Vagina (tissue), 2 donors: ENCODE measurements at places on chromosomes 5 and 9. TPM values are rescaled to one million over a fixed set of nuclear protein-coding genes. Genes with fewer than 3 reads are reported as not detected.

- no peak for DNase-seq
Measured at GRCh38 chr5:66207800-66208561, 63.9 kb downstream of the SREK1 start.

- DNase-seq = no peak
Measured at GRCh38 chr5:54470677-54471076, 15.2 kb downstream of the HSPB3 start.

DNA sequence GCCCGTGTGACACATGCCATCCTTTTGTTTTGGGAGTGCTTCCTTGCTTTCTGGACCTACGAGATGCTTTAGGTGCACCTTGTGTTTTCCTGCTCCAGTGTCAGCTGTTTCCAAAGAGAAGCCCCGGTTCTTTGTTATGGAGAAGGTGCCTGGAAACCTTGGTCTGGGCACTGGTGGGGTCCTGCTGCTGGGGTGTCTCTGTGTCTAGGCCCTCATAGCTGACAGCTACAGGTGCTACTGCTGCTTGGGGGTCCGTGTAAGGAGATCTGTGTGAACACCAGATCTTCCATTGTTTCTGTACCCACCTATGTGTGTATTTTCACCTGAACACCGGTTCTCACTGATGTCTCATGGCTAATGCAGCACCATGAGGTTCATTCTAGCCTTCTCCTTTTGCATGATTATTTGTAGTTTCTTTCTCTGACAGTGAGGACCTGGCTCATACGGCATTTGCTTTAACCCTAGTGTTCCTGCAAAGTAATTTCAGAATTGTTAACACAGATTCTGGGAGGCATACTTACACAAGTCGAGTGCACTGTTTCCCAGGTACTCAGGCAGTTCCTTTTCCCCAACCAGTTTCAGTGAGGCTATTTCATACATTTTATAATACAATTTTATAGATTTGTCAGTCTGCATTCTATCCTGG lies 13.2 kb upstream of the FAM120AOS start:
- no peak for DNase-seq

DNA sequence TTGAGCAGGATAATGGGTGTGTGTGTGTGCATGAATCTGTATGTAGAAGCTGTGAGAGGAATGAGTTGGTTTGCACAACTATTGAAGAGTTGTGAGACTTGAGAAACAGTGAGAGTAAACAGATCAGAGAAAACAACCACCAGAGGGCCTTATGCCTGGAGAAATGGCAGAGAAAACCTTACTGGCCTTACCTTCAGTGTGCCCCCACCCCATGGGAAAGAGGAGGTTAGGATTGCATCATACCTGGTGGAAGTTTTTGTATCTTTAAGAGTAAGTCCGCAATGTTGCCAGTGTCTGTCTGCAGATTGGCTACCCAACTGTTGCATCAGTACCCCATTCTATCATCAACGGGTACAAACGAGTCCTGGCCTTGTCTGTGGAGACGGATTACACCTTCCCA lies 1909.4 kb upstream of the WWC1 start:
- DNase-seq = no peak

GRCh38 chr9:99885747-99886146 lies 20.7 kb upstream of the STX17 start:
- DNase-seq = no peak

DNA sequence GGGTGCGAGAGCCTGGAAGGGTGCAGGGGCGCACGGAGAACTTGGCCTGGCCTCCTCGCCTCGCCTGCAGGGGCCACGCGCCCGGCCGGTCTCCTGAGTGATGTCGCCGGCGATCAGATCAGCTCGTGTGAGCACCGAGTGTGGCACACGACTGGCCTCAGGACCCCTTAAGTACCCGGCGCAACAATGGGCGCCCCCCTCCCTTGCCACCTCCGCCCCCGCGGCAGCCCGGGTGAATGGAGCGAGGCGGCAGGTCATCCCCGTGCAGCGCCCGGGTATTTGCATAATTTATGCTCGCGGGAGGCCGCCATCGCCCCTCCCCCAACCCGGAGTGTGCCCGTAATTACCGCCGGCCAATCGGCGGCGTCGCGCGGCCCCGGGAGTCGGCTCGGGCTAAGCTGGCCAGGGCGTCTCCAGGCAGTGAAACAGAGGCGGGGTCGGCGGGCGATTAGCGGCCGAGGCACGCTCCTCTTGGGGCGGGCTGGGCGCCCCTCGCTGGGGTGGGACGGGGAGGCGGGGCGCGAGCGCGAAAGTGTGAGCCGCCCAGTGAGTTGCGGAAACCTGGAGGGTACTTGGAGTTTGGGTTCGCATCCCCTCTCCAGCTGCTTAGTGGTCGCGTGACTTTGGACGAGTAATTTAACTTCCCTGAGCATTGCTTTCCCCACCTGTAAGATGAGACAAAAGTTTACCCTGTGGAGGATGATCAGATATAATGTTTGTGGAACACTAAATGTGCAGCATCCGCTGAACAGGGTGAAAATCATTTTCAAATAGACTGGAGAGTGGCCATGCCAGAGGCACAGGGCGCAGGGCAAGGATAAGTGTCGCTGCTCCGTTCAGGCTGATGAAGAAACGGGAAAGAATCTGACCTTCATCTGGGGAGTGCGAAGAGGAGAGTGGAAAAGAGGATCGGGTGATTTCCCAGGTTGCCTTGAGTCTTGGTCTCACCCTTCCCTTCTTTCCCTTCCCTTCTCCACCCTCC lies at the start of gene NEUROG1:
Gene NEUROG1 (minus strand): TSS at position 145 of the 982 bp plus-strand sequence. CDS start 274 bp downstream, outside the sequence.
- no peak for DNase-seq

DNA sequence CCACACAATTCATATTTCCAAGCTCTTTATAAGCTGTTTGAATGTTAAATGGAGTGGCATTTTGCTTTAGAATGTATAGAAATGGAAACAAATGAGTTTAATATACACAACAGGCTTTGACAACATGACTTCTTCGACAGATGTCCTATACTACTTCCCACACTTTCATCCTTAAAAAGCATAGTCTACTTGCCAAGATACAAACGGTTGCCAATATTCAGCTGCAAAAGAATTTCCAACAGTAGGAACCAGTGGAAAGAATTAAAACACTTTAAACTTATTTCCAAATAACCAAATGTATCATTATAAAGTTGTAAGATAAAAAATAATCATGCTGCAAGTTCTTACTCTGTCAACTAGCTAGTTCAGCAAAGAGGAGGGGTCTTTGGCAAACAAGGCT lies 456.4 kb downstream of the PDE4D start:
- DNase-seq = no peak

GRCh38 chr5:11599499-11599898 lies 304.7 kb downstream of the CTNND2 start:
- DNase-seq = no peak

The PCDHGA8 gene
- 6.4 TPM for total RNA-seq

- DNase-seq = no peak
Measured at GRCh38 chr5:154372661-154373060, 73.1 kb upstream of the SAP30L start.

DNA sequence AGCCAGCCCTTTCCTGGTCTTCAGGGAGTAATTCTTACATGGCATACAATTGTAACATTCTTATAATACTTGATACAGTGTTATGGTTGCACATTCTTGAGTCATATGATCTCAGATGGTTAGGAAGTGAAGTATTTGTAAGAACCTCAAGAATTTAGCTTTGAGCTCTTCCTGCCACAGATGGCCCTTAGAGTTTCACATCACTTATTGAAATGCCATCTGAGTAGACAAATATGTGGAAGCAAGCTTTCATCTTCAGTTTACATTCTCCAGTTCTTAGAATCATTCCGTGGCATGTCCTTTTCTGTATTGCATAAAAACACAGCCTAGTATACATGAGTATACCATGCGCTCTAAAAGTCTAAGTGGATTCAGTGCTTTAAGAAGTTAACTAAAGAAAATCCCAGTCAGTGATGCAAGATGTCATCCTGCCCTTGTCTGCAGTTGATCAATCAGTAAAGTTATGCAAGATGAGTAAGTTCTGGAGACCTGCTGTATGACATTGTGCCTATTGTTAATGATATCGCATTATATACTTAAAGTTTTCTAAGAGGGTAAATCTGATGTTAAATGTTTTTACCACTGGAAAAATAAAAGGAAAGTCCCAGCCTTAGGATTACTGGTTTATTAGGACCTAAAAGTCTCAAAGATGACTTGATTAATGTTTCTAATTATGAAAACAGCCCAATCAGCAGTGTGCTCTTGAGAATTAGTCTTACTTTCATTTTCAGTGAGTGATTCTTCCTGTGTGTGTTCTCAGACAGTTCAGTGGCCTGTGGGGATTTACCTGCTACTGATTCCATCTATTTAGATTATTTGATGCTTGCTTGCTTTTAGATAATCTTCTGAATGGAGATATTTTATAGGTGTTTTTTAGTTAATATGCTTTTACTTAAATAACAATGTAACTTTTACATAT lies 29.4 kb downstream of the RHOBTB3 start:
- DNase-seq = no peak

DNA sequence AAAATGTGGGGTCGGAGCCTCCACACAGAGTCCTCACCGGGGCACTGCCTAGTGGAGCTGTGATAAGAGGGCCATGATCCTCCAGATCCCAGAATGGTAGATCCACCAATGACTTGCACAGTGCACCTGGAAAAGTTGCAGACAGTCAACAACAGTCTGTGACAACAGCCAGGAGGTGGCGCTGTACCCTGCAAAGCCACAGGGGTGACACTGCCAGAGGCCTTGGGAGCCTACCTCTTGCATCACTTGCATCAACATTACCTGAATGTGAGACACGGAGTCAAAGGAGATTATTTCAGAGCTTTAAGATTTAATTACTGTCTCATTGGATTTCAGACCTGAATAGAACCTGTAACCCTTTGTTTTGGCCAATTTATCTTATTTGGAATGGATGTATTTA lies 614.1 kb upstream of the CDH9 start:
- DNase-seq = no peak

DNA sequence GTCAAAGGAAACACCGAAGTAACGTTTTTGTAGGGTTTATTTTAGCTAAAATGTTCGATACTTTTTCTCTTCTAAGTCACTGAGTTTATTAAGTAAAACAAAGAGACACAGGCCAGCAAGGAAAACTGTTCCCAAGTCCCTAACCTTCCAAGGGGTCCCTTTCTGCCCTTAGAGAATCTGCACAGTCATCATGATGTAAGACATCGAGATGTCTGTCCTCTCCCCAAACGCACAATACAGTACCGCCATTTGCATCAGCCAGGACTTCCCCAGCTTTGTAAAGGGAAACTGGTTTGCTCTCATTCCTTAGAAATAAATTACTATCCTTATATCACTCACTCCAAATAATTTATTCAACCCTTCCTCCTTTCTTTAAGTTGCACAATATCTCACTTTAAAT lies 89.3 kb downstream of the MARCHF11 start:
- no peak for DNase-seq

GRCh38 chr5:160649304-160649703 lies 202.7 kb downstream of the ATP10B start:
- no peak for DNase-seq

DNA sequence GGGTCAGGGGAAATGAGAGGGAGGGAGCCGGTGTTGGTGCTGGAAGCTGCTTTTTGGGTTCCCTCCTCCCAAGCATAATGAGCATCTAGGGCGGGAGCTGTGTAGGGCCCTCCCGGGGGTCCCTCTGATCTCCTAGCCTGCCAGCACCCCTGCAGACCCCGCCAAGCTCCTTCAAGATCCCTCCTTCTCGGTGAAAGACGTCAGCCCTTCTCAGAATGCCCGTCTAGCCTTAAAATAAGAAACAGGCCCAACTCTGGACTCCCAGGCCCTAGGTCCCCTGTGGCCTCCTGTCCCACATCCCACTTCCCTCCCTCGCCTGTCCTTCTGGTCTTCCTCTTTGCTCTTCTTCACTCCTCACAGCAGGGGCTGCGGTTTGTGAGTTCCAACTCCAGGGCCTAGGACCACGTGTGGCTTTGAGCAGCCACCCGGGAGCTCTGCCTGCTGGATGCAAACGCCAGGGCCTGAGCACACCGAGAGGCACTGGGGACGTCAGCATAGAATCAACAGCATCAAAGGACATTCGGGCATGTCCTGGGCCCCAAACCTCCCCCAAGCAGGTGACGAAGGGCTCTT lies 8.8 kb upstream of the SCGB3A1 start:
- no peak for DNase-seq

- DNase-seq = no peak
Measured at GRCh38 chr5:14665101-14665822, 744 bp downstream of the OTULIN start.

GRCh38 chr9:94779693-94780290 lies 53.3 kb downstream of the AOPEP start:
- DNase-seq = no peak

The ARPC5L gene
- total RNA-seq = 28.5 TPM

- DNase-seq = no peak
Measured at GRCh38 chr5:145925353-145925752, 11.0 kb upstream of the SH3RF2 start.

DNA sequence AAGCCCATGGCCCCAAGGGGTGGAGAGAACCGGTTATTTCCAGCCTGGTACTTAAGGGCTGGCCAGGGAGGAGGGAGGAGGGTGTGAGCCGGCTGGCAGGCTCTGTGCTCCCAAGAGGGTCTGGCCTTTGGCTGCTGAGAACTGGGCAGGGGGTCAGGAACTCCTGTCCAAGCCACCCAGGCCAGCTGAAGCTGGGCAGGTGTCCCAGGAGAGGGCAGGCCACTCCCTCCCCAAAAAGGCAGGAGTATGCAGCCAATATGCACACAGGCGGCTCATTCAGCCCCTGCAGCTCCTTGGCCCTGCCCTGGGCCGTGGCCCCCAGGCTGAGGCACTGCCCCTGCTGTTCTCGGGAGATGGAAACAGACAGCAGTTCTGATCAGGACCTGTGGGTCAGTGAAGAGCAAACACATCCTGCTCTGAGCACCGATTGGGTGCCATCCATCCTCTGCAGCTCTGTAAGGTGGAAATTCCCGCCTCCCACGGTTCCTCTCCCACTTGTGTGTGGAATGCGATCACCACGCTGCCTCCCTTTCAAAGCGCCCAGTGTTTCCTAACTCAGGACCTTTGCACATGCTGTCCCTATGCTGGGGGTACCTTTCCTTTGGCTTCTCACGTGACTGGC lies 17.1 kb upstream of the KIF12 start:
- no peak for DNase-seq

DNA sequence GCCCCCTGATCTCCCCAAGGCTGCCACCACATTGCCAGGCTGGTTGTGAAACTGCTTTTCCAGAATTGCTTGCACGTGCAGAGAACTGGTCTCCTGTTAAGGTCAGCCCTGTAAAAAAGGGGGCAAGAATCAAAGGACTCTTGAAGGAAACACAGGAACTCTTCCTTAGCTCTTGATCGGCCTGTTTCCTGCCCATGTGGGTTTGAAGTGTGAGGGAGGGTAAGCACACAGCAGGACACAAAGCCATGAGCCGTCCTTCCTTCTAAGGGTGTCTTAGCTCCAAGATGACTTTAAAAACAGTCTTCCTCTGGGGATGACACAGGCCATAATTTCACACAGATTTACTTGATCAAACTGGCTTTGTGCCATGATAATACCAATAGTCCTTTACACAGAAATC lies 36.1 kb downstream of the TEK start:
- no peak for DNase-seq

GRCh38 chr5:74286734-74287695 lies 353.5 kb downstream of the ENC1 start:
- DNase-seq = no peak

The SPINK7 gene
- total RNA-seq = 65.3 TPM

The NUTM2G gene
- total RNA-seq = not detected

- no peak for DNase-seq
Measured at GRCh38 chr5:81779125-81779915, 28.4 kb upstream of the SSBP2 start.

The PRSS3 gene
- 7.6 TPM for total RNA-seq

GRCh38 chr9:137064880-137065164 lies 5.5 kb downstream of the SAPCD2 start:
- no peak for DNase-seq

The SLC2A6 gene
- 3.7 TPM for total RNA-seq

GRCh38 chr5:136195971-136196820 lies 3.2 kb upstream of the SMIM32 start:
- DNase-seq = no peak
